ENCODE measurements at places on chromosomes 13 and 19.

- no peak for DNase-seq
Measured at GRCh38 chr19:44723299-44723951, 24.5 kb downstream of the CEACAM16 start.

DNA sequence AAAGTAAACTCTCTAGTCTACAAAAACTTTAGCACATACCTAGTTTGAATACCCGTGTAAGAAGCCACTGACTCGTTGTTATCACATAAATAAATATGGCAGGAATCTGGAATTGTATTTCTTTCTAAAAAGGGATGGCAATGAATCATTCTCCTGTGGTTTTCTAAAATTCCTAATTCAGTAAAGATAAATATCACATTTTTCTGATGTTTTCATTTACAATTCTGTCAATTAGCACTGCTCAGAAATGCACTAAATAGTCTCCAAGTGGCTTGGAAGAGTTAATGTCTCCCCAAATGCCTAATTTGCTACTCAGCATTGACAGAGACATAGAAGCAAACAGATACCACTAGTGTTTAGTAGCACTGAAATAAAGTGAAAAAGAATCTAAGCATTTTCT, 547.7 kb upstream of the SLITRK1 start:
- no peak for DNase-seq

DNA sequence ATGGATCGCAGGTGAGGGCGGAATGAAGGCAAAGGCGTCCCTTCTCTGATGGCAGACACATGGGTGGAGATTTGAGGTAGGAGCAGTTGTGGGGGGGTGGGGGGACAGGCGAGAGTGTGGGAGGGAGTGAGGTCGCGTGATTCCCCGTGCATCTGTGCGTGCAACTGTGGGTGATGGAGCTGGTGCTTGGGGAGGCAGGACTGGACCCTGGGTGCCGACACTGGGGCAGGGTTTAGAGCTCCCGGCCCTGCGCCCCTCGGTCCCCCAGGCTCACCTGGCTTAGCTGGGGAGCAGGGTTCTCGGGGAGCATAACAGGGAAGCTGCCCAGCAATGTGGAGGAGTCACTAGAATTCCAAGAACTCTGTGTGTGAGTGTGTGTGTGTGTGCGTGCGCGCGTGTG, 3.4 kb downstream of the TMPRSS9 start:
- DNase-seq = no peak

- no peak for DNase-seq
Measured at GRCh38 chr13:95433537-95433936, 119.0 kb upstream of the CLDN10 start.

DNA sequence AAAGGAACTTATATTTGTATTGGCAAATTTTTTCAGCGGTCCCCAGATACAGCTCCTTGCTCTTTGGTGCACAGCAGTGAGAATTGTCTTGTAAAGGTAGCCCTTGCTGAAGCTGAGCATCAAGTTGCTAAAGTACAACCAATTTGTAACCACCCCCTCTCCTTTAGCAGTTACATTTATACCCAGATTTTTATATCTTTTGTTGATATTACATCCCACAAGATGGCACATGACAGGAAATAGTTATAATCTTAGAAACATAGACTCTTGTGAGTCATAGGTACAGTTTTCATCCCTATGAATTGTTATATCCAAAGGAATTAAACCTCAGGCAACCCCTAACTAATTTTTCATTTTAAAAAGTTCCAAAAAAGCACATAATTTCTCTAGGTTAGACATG, 523.0 kb upstream of the SLITRK1 start:
- DNase-seq = no peak

DNA sequence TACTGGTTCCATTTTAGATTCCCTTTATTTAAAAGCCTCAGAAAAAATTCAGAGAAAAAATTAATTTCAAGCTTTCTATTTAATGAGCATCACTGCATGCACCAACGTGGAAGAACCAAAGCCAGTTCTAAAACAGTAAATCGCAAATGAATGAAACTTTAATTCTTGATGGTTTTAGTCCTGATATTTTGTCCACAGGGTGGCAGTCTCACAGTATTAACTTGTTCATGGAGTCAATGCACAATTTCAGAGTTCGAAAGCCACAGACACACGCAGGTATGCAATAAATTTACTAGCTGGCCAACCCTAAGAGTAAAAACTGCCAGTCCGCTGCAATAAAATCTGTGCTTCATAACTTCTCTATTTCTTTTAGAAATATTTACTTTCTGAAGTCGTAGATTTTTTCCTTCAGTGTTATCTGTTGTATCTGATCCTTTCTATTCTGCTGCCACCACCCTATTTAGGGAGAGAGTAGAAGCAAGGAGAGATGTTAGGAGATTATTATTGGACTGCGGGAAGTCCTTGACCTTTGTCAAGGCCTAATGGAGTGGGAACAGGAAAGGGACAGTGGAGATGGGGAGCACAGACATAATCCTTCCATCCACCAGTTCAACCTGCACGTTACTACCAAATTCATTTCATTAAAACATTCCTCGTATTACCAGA, 7.0 kb upstream of the WBP4 start:
- peak; percentile 92 for DNase-seq

- DNase-seq = no peak
Measured at GRCh38 chr13:56687131-56687530, 453.6 kb upstream of the PRR20A start.

GRCh38 chr19:4186087-4186993, 3.9 kb downstream of the ANKRD24 start:
- DNase-seq = peak; percentile 86

DNA sequence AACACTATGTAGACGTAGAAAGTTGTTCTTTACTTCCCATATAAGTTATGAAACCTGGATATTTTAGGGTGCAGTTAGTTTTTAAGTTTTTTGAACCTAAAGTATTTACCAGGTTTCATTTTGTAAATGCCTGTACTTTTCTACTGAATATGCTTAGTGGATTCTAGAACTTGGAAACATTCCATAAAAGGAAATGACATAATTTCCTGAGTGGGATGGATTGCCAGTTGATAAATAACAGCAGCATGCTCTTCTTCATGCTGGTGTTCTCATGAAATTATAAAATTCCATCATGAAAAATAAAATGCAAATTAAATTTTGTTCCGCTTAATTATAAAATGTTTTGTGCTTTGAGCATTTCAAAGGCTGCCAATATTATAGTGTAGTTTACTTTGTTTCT, 362.2 kb upstream of the PCDH20 start:
- DNase-seq = no peak

DNA sequence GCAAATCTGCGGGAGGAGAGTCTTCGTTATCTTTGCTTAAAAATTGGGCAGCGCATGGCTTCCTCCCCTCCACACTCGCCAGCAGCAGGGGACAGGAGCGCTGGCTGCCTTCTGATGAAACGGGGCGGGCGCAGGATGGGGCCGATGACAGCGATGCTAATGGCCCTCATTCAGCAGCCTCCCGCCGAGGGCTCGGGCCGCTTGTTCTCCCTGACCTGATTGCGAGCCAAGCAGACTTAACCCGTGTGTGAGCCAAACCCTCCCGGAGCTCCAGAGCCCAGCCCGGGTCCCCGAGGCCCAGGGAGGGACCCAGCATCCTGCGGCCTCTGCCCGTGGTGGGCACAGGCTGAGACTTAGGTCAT, 90.3 kb downstream of the KDM4B start:
- DNase-seq = no peak

Data from NAMALWA (cell line).